ENCODE measurements at places on chromosomes 1 and 21.

DNA sequence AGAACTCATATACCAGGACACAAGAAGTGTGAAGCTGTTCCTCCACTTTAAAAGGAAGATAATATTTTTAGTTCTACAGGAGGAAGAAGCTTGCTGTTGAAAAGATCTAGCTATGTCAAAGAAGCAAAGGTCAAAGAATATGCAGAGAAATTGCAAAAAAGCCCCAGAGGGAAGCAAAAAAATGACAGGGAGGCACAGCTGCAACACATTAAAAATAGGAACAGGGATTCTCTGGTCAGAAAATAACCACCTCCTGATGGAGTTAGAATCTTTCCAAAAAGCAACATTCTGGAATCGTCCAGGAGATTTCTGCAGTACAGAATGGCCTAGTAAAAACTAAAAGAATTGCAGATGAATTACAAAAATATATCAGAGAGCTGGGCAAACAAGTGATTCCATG is 238.9 kb upstream of the PRMT6 start:
- DNase-seq = no peak

- DNase-seq = no peak
These were observed 12.8 kb downstream of the APP start for GRCh38 chr21:26157801-26158200.

DNA sequence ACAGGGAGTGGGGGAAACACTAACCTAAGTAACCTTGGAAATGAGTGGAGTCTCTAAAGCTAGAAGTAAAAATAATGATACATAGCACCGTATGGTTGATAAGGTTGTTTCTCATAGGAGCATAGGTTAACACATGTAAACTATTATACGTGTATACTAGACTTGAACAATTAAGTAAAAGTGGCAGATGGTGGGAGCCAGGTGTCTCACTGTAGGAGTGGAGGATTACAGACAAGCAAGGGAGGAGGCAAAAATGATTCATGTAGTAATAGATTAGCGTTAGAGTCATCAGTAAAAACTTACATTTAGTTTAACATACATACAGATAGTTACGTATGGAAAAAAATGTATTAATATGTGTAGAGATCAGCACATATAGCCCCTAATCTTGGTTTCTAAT is 138.4 kb upstream of the DSCAM start:
- DNase-seq = no peak

- no peak for DNase-seq
These were observed 95.3 kb upstream of the GADD45A start for GRCh38 chr1:67589519-67590233.

DNA sequence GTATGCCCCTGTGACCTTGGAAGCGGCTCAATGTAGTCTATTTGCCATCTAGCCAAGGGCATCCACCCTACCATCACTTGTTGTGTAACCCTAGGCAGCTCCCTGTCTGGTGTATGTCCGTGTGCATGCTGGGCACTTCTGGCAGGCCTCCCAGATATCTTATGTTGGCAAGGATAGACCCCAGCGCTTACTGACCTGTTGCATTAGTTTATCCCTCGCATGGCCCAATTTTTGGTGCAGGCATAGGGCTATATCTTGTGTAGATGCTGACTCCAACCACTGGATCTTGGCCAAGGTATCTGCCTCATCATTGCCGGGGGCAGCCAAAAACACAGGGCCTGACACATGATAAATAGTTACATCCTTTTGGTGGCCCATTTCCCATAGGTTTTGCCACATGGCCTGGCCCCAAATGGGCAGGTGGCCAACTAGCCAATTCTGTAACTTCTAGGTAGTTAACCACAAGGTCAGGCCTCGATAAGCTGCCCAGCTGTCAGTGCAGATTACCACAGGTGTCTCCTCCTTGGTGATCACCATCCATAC is 14.0 kb upstream of the TBX19 start:
- no peak for DNase-seq

GRCh38 chr1:51768971-51769588 is 109.4 kb downstream of the NRDC start:
- no peak for DNase-seq

DNA sequence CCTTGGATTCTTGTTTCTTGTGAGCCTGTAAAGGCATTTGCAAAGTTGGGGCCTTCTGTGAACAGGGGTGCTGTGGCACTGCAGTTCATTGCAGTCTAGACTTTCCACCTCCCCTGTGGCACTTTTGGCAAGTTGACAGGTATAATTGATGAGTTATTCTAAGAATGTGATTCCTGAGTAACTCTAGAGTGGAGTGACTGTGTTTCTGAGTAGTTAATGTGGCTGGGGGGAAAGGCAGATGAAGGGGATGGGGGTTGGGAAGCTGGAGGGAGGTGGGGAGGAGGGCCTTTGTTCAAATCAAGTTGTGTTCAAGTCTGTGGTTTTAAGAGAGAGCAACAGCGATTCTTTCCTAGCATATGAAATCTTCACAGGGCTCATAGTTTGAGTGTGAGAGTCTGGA is 32.9 kb downstream of the PBX1 start:
- DNase-seq = no peak

GRCh38 chr1:101748077-101748476 is 248.6 kb downstream of the OLFM3 start:
- no peak for DNase-seq

GRCh38 chr1:10986525-10986890 is 25.9 kb upstream of the TARDBP start:
- DNase-seq = no peak

DNA sequence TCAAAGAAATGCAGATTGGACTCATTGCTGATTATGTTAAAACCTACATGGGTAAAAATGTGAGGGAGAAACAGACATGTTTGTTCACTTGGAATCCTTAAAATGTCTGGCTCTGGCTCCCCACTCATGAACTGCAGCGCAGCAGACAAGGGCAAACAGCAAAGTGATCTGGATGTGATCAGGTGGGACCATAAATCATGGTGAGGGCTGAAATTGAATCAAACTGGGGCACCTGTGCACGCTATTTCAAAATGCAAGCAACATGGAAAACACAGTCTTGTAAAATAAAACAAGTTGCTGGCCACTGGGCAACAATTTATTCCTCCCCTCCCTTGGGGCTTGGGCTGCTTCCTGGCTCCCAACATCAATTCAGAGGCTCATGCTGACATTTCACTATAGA is 373.4 kb downstream of the SEC16B start:
- no peak for DNase-seq

DNA sequence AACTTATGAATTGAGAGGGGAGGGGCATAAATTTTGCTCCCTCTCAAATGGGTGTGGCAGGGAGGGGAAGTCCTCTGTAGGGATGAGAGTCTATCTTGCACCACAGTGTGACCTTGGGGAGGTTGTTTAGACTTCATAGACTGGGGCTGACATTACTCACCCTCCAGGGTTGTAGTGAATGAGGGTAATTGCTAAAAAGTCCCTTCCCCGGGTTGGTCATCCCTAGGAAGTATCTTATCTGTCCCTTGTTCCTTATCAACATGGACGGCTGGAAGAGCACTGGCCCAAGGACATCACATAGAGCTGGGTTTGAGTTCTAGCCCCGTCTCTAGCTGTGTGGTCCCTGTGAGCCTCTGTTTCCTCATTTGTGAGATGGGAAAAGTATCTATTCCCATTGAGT is 52.4 kb upstream of the SLC2A1 start:
- DNase-seq = no peak

DNA sequence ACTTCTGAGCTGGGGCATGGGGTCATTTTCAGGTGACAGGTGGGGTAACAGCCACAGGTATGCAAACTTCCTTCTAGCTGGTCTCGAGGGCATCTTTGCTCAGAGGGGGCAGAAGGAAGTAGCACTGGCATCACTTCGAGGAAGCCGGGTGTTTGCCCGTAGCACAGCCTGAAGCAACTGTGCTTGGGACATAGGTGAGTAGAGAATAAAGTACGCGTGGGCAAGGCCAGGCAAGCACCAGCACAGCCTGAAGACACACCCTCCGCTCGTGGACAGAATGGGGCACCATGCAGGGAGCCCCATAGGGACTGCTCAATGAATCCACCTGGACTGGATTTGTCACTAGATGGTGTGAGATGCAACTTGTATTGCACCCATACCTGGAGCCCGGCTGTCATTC is 167.1 kb downstream of the KCNJ6 start:
- DNase-seq = no peak

DNA sequence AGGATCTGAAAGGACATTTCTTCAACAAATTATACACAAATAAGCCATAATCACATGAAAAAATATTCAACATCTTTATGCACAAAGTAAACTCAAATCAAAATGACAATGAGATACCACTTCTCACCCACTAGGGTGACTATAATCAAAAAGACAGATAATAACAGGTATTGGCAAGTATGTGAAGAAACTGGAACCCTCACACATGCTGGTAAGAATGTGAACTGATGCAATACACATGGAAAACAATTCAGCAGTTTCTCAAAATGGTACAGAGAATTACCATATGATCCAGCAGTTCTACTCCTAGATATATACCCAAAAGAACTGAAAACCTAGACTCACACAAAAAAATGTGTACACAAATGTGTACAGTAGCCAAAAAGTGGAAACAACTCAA is 62.5 kb downstream of the CHD5 start:
- no peak for DNase-seq

- DNase-seq = no peak
These were observed 849.1 kb downstream of the USP25 start for GRCh38 chr21:16578912-16579311.

GRCh38 chr1:6329851-6330250 is 63.7 kb downstream of the ACOT7 start:
- no peak for DNase-seq

DNA sequence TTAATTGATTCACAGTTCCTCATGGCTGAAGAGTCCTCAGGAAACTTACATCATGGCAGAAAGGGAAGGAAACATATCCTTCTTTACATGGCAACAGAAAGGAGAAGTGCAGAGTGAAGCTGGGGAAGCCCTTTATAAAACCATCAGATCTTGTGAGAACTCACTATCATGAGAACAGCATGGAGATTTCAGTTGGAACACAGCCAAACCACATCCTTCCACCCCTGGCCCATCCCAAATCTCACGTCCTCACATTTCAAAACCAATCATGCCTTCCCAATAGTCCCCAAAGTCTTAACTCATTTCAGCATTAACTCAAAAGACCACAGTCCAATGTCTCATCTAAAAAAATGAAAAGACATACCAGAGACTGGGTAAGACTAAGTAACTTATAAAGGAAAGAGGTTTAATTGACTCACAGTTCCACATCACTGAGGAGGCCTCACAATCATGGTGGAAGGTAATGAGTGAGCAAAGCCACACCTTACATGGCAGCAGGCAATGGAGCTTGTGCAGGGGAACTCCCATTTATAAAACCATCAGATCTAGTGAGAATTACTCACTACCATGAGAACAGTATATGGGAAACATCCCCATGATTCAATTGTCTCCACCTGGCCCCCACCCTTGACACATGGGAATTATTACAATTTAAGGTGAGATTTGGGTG is 105.2 kb downstream of the MRPL39 start:
- DNase-seq = no peak

GRCh38 chr1:20099533-20099932 is 19.8 kb downstream of the PLA2G2D start:
- no peak for DNase-seq

- no peak for DNase-seq
These were observed 12.1 kb downstream of the NBPF3 start for GRCh38 chr1:21451981-21452411.

DNA sequence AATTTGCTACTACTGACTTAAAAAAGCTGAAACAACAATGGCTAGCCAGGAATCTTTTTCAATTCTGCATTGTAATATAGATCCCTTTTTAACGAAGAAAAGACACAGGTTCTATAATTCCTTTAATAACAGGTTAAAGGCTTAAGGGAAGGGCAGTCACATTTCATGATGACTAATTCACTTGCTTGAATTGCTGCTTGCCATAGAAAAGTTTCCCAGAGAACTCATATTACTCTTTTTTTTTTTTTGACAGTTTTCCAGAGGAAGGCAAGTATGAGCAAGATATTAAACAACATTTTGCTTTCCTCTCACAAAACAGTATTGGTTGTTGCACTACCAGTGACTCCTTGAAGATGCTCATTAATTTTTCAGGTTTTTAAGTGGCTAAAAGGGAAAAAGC is 60.9 kb downstream of the IL23R start:
- no peak for DNase-seq

GRCh38 chr1:248756636-248757035 is 1.1 kb upstream of the LYPD8 start:
- DNase-seq = no peak

- DNase-seq = peak; percentile 42
These were observed 20.9 kb downstream of the PHGDH start for GRCh38 chr1:119732465-119733168.

DNA sequence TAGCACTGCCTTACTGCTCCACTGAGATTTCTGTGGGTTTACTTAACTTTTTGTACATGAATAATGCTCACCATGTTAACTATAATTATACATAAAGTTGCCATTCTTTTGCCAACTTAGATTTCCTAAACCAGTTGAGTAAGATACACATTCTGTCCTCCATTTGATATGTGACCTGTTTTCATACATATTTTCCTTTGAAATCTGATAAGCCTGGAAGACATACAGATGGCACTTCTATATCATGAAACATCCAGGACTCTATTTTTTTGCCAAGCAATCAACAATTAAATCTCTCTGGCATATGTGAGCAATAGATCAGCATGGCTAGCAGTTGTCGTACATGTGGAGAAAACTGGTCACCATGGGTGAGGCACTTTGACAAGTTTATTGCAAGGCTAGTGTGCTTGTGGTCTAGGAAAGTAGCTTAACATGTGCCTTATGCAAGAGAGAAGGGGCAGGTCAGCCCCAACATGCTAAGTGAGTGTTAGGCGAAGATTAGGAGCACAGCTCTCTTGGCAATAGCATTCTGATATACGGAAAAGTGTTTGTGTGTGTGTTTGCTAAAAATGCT is 14.2 kb downstream of the PRRX1 start:
- DNase-seq = no peak

- no peak for DNase-seq
These were observed 22.3 kb upstream of the SDE2 start for GRCh38 chr1:226021401-226021800.

DNA sequence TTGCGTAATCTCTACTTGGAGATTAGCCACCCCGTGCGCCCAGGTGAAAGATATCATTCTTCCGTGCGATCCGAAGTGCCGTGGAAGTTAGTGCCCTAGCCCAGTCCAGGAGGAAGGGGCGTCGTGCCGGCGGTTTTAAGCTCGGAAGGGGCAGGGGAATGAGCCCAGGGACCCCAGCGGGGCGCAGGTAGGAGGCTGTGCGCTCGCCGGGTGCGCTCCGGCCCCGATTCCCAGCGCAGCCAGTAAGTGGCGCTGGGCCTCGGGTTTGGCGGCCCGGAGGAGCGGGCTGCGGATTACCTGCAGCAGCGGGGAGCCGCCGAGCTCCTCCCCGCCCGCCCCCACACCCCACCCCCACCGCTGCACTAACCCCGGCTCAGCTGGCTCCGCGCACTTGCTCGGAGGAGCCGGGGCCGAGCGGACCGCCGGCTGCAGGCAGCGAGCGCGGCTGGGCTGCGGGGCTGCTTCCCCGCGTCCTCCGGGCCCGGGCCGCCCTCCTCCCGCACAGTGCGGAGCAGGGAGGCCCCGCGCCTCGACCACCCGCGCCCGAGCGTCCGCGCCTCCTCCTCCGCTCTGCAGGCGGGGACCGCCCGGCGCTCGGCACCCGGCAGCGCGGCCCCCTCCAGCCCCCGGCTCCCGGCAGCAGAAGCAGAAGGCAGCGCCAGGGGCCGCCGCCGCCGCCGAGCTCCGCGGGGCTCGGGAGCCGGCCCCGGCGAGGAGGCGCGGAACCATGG is at the start of gene RYR2:
TSS of gene RYR2 (plus strand) at position 390 of the 731 bp plus-strand sequence. CDS start at position 728, 338 bp downstream.
- DNase-seq = no peak

Measured in substantia nigra (tissue), 51 donors.